ENCODE measurements at places on chromosomes 1 and 21.

DNA sequence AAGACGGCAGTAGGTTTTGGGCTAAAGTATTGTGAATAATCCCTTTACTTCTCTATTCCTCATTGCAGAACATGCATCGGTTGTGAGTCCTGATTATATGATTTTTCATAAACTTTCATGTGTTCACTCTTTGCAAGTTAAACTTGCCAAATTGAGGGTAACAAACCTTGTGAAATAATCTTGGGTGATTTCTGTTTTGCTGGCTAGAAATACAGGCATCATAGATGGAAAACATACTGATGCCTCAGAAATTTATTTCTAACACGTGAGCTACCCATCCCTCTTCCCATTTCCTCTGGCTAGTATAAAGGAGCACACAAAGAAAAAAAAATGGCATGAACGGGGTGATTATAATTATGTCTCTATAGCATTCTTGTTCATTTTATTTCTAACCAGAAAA lies 39.6 kb downstream of the RGS5 start:
- no peak for DNase-seq

DNA sequence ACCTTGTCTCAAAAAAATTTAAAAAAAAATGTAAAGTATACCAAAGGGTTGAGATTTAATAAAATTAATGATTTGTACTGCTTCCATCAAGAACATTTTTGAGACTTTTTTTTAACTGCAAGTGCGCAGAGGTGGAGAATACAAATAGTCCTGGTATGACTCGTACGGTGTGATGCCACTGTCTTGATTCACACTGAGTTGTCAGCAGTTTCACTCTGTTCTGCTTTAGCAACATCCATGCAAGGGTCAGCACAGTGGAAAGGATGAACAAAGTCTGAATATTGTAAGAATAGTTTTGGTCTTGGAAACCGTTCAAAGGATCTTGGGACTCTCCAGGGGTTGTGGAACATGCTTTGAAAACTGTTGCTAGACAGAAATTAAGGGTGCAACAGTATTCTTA lies 40.2 kb downstream of the EXO1 start:
- no peak for DNase-seq

DNA sequence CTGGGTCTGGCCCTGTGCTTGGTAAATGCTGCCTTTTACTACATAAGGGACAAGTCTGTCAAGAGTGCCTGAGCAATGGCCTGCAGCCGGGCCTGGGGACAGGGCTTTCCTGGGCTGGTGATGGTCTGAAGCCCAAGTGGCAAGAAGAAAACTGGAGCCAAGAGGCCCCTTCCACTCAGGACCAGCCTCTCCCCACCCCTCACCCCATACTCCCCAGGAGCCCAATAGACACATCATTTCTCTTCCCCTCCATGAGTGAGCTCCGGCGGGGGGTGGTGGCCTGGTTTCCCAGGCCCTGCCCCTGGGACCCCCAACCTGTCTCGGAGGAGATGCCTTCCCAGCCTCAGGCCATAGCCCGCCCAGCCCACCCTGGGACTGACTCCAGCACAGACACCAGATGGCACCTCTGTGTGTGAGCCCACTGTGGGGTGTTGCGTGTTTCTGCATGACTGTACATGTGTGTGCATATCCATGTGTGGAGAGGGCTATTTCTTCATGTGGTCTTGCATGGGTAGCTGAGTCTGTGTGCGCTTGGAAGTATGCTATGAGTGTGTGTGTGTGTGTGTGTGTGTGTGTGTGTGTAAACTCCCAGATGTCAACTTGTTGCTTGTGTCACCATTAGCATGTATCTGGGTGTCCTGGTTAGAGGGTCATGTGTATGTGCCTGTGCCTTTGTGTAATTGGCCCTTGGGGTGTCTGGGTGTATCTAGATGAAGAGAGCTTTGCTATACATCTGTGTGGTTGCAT lies 14.3 kb upstream of the LRP8 start:
- no peak for DNase-seq

- DNase-seq = peak; percentile 17
Observed at GRCh38 chr1:209106237-209106741, 477.2 kb upstream of the CAMK1G start.

DNA sequence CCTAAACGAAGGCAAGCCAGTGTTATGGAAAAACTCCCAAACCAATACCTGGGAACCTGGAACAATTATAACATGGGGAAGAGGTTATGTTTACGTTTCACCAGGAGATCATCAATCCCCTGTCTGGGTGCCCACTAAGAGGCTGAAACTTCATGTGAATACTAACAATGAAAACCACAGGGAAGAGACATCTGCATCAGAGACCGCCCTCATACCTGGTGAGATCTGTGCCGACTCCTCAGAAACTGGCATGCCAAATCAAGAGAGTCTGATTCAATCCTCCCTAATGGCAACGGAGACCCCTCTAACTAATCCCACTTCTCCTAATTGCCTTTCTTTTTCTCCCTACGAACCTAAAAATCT lies 163.2 kb downstream of the IER5 start:
- no peak for DNase-seq

- DNase-seq = no peak
Observed at GRCh38 chr1:40094466-40095110, 2.5 kb downstream of the PPT1 start.

GRCh38 chr21:27154451-27155129 lies 187.7 kb upstream of the ADAMTS5 start:
- DNase-seq = no peak

DNA sequence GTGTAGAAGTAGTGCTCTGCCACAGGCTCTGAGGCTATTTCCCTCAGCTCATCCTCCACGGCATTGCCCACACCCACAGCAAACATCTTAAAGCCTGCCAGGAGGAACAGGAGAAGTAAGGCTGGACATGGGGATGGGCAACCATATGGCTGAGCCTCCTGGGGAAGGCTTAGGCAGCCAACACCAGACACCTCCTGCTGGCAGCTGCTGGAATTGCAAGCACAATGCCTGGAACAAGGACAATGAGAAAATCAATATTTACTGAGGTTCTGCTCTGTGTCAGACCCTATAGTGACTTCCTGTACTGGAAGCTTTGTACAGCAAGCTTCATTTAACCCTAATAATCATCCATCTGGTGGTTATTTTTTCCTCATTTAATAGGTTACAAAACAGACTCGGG lies 8.2 kb downstream of the MATN1 start:
- no peak for DNase-seq

GRCh38 chr1:42832641-42833240 lies 13.7 kb upstream of the ZNF691 start:
- no peak for DNase-seq

- no peak for DNase-seq
Observed at GRCh38 chr1:224617410-224618355, 1.6 kb downstream of the CNIH3 start.

DNA sequence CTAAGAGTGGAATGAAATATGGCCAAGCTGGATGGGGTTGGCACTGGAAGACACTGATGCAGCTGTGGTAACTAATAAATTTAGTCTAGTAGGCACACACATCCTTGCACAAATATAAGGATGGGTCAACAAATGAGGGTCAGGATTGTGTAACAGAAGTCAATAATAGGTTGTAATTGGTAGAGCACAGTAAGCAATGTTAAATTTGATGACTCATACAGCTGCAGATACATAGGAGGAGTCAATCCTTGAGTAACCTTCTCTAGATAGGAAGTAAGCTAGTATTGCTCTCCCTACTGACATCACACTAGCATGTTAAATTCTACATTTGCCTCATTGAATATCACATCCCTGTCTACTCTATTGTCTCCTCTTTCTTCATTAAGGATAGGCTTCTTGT lies 332.1 kb downstream of the PTPRC start:
- DNase-seq = no peak

DNA sequence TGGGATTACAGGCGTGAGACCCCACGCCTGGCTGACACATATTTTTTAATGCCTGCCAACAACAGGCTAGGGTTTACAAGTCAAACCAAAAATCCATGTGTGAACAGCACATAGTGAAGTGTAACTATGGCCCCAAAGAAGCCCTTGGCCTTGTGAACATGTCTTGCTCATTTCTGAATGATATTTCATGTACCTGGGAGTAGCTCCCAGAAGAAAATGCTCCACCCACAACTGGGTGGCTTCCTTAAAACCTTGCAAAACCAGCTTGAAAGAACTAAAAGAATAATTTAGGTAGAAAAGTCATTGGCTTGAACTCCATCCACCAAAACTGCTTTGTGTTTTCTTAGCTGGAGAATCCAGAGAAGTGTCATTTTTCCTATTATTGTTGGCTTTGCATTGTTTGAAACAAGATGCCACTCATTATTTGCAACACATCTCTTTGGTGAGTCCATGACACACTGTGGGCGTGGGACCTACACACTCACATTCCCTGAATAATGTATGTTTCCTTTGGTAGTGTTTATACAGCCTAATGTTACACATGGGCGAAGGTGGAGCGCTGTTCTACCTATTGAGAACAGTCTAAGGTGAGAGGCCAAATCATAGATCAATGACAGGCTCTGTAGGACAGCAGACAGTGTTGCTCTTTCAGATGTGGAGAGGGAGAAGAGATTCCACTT lies 28.5 kb upstream of the SDE2 start:
- DNase-seq = no peak

- no peak for DNase-seq
Observed at GRCh38 chr1:912740-913301, 10.9 kb upstream of the SAMD11 start.

DNA sequence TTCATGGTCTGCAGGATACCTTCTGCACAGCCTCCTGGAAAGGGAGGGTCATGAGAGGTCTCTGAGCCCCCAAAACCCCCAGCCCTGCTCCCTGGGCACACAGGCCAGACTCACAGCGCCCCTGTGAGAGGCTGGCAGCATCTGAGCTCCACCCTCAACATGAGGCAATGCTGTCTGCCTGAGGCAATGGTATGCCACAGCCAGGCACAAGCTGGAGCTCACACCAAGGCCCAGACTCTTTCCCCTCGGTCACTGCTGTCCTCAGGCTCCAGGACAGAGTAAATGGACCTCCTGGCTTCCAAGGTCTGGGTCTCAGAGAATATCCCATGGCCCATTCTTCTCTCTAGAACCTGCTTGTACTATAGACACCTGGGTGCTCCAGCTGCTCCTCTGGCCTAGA lies 17.2 kb downstream of the MEF2D start:
- no peak for DNase-seq

GRCh38 chr1:173420330-173420806 lies 56.8 kb upstream of the PRDX6 start:
- DNase-seq = peak; percentile 38

DNA sequence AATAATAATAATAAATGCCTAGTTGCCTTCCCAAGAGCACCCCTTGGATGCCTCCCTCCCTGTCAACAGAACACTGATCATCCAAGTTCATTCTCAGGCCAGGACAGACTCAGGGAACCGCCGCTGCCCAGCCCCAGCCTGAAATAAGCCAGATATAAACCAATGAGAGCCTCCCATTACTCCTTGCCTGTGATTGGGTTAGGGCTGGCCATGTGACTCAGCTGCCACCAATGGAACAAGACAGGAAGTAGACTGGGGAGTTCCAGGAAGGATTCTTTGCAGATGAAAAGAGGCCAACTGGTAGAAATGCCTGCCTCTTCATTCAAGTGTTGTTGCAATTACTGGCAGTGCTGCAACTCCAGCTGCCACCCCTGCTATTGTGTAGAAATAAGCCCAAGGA lies 146.4 kb upstream of the TIAM1 start:
- DNase-seq = no peak

DNA sequence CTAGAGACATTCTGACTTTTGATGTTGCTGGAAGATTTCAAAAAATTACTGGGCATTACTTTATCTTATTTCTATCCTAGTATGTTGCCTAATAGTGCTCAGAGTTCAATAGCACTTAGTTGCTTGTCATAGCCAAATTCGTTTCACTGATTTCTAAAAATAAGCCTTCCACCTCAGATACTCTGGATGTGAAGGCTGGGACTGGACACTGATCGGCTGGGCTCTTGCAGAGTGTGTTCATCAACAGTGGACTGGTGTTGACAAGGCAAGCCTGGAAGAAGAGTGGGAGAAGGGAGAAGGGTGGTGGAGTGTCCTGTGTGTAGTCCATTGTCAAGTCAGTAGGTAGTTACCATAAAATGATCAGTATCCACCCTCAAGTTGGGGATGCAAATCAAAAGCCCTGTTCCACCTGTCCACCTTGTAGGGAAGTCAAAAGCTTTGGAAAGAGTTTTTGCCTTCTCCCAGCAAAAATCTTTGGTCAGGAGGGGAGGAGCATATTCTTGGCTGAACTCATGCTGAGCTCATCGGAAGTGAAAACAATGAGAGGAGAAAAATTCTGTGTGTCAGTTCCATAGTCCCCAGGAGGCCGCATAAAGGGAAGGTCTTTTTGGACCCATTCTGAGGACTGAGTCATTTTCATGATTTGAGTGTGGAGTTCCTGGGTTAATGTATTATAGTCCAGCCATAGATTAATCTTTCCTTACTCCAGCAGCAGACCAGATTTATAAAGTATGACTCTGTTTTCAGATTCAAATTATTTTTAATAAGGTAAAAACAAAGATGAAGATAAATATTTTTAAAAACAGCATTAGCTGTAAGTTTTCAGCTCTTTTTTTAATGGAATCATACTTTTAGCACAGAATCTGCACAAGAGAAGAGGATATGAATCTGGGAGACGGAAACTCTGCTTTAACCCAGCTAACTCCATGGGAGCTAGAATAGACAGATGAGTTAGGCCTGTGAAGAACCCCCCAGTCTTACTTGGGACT lies 99.5 kb upstream of the BMP8A start:
- no peak for DNase-seq

DNA sequence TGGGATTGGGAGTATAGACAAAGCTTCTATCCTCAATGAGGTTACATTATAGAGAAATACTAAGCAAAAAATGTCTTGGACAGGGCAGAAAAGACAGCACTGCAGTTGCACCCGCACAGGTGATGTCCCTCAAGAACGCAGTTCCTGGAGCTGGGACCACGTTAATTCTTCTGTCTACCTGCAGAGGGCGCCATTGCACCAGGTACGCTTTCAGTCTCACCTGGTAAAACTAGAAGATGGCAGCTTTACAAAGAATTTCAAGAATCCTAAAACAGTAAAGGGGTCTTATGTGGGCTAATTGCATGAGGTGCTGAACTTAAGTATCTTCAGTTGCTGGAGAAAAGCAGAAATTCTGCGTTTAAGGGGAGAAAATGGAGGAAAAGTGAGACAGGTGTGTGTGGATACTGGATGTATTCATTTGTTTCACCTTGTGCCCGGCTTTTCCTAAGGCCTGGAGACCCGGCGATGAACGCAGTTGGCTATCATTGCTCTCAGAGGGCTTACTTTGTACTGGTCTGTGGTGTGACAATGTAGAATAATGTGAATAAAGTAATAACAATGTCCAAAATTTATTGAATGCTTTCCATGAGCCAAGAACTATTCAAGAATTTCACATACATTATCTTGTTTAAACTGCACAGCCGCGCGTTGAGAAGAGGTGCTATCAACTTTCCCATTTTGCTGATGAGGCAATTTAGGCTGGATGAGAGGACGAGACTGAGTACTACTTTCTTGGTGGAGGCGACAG lies 276.3 kb upstream of the GREM2 start:
- peak; percentile 55 for DNase-seq
